ENCODE measurements at places on chromosomes 13 and 19. TPM values are rescaled to one million over a fixed set of nuclear protein-coding genes. Genes with fewer than 3 reads are reported as not detected.
A peak's percentile ranks its signal among the peaks of the same experiment; 100 is the strongest.

The KIR3DL2 gene
- not detected for total RNA-seq

The ZNF57 gene
- total RNA-seq: 7.5 TPM

DNA sequence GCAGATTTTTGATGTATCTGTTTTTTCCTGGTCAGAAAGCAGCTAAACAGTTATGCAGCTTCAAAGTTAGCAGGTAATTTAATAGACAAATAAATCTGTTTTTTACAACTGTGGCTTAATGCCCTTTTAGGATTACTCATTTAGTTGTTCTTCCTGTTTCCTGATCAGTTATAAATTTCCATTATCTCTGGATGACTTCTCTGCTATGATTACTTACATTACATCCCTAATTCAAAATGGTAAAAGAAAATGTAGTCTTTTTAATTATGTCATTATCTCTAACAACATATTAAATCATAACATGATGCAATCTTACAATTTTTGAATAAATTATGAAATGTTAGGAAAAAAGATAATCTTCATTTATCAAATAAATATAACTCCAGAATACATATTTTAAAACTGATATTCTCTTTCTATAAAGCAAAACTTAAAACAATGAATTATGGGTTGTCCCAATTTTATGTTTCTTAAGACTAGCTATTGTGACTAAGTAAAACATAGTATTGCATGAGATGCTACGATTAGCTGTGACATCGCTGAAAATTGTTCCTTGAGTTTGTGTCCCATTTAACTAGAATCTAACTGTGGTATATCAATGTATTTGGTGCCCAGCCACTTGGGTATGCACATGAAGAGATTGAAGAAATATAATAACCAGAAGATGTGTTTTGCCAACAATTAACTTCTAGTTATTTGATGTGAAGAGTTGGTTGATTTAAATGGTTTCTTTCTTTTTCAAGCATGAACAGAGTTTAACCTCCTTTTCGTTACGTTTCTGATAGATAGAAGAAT is 605.3 kb upstream of the SPRY2 start:
- H3K36me3 ChIP-seq: no peaks in the 10 kb centered on the region
- DNase-seq: no peak
- no peak overlapping the region for H3K4me3 ChIP-seq
- no peaks in the 10 kb centered on the region for H3K27me3 ChIP-seq
- no peak overlapping the region for H3K27ac ChIP-seq
- H3K4me1 ChIP-seq: no peaks in the 10 kb centered on the region

- H3K27me3 ChIP-seq: peaks cover 7% of the 10 kb centered on the region
- DNase-seq: no peak
- H3K4me3 ChIP-seq: peak overlapping the region; percentile 84
Observed at GRCh38 chr19:39030854-39031367, 1.4 kb downstream of the FBXO27 start.

GRCh38 chr13:99496184-99497142 is 4.8 kb upstream of the TM9SF2 start:
- peaks cover 9% of the 10 kb centered on the region for H3K36me3 ChIP-seq
- no peak for DNase-seq
- H3K4me3 ChIP-seq: peak overlapping the region; percentile 35
- H3K27ac ChIP-seq: peak overlapping the region; percentile 79

The PNMA8A gene
- total RNA-seq: 21.9 TPM

- no peak for DNase-seq
- H3K36me3 ChIP-seq: peaks cover 24% of the 10 kb centered on the region
- no peaks in the 10 kb centered on the region for H3K4me1 ChIP-seq
- no peak overlapping the region for H3K4me3 ChIP-seq
- H3K27ac ChIP-seq: no peak overlapping the region
Observed at GRCh38 chr19:52981329-52981728, 18.6 kb upstream of the ZNF816 start.

The PLIN5 gene
- 1.2 TPM for total RNA-seq

DNA sequence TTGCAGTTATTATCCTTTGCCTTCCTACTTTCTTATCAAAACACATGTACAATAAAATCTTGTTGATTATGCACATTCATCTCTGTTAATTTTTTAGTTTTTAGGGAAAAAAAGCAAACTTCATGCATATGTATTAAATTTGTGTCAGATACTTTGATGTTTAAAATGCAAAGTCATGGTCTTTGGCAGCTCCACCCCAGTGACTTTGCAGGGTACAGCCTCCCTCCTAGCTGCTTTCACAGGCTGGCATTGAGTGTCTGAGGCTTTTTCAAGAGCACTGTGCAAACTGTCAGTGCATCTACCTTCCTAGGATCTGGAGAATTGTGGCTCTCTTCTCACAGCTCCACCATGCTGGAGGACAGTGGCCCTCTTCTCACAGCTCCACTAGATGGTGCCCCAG is 1988.1 kb upstream of the PCDH20 start:
- no peak overlapping the region for H3K27ac ChIP-seq
- peaks cover 7% of the 10 kb centered on the region for H3K4me1 ChIP-seq
- no peak for DNase-seq

DNA sequence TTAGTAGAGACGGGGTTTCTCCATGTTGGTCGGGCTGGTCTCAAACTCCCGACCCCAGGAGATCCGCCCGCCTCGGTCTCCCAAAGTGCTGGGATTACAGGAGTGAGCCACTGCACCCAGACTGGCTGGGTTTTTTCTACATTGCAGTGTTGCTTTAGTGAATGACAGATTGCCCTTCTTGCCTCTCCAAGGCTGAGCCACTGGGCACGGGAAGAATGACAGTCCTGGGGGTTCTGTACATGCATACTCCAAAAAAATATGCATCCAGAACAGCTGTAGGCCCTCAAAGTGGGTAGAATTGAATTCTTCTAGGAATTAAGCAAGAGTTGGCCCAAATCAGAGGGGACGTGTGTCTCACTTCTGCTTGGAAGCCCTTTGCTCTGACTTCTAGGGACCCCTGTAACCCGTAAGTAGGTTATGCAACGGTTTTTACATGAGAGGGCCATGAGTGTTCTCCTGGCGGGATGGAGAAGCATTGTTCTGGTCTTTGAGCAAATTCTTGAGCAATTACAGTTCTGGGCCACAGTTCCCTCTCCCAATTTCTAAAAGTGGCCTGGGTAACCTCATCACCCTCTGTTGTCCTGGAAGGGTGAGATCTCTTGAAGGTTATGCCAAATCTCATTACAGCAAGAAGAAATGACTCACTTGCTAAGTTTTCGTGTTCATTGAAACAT is 3.6 kb downstream of the ACTN4 start:
- no peak for DNase-seq
- H3K36me3 ChIP-seq: peaks cover 20% of the 10 kb centered on the region
- H3K27me3 ChIP-seq: no peaks in the 10 kb centered on the region
- H3K4me1 ChIP-seq: peaks cover 54% of the 10 kb centered on the region

DNA sequence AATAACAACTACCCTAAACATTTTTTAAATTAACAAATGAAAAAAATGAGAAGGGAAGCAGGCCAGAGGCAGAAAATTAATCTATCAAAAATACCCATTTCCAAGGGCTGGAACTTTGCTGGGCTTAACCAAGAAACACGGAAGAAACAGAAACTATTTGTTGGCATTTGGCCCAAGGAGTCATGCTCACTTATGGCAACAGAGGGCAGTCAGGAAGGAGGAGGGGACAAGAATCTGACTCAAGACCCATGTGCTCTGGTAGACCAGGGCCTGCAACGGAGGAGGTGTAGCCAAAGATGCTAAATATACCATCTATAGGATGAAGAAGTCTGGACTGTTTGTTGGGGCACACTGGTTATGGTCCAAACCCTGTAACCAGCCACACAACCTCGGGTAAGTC is 496.7 kb downstream of the COG6 start:
- peaks cover 13% of the 10 kb centered on the region for H3K4me1 ChIP-seq
- no peak for DNase-seq
- no peaks in the 10 kb centered on the region for H3K36me3 ChIP-seq
- H3K27ac ChIP-seq: no peak overlapping the region
- H3K4me3 ChIP-seq: no peak overlapping the region

DNA sequence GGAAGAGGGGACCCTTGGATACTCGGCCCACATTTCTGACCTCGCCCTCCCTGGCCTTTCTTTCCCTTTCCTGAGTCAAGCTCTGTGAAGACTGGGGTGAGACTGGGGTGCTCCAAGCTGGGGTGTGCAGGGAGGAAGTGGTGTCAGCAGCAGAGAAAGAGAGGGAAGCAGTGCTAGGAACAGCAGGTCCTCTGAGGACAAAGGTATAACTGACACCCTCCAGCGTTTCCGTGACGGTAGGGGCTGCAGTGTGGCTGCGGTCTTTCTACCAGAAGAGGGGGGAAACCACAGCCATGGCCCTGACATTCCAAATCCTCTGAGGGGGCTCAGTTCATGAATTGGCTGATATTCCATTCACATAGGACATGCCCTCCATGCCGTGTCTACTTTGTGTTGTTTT is 1.1 kb downstream of the KIR3DL2 start:
- H3K4me3 ChIP-seq: no peak overlapping the region
- no peaks in the 10 kb centered on the region for H3K27me3 ChIP-seq
- no peaks in the 10 kb centered on the region for H3K4me1 ChIP-seq
- no peak overlapping the region for H3K27ac ChIP-seq
- no peaks in the 10 kb centered on the region for H3K36me3 ChIP-seq
- no peak for DNase-seq

The EEF1AKMT1 gene
- 11.3 TPM for total RNA-seq

DNA sequence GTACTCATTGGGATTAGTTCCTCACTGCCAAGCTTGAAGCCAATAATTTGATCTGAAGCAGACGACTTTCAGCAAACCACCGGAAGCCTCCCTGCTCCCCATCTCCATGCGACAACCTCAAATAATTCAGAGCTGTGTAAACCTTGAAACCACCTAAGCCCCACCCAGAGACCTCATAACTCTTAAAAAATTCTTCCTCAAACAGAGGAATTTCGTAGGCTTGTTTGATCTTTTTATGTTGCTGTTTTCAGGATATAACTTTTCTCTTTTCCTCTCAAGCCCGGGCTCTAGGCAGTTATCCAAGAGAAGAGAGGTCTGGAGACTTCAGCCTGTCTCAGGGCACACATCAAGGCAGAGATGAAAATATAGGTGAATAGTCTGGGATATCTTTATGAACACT is 311.6 kb downstream of the KCNRG start:
- no peak overlapping the region for H3K27ac ChIP-seq
- peaks cover 9% of the 10 kb centered on the region for H3K4me1 ChIP-seq
- H3K36me3 ChIP-seq: no peaks in the 10 kb centered on the region
- DNase-seq: no peak
- H3K27me3 ChIP-seq: no peaks in the 10 kb centered on the region

DNA sequence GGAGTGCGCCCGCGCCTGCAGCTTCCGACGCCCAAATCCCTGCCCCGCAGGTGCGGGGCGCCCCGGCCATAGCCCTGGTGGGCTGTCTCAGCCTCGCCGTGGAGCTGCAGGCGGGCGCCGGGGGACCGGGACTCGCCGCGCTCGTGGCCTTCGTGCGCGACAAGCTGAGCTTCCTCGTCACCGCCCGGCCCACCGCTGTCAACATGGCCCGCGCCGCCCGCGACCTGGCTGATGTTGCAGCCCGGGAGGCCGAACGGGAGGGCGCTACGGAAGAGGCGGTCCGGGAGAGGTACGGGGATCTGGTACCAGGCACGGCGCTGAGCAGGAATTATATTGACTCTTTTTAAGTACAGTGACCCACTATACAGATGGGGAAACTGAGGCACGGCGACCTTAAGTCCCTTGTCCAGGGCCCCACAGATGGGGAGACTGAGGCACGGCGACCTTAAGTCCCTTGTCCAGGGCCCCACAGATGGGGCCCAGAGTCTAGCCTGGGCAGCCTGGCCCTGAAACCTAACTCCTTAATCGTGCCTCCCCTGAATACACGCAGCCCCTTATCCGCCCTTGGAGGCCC is 586 bp downstream of the MRI1 start:
- H3K4me3 ChIP-seq: peak overlapping the region; percentile 93
- H3K4me1 ChIP-seq: peaks cover 6% of the 10 kb centered on the region

GRCh38 chr13:114123448-114123847 is 9.0 kb downstream of the RASA3 start:
- no peaks in the 10 kb centered on the region for H3K36me3 ChIP-seq
- H3K4me1 ChIP-seq: peaks cover 38% of the 10 kb centered on the region
- peaks cover 5% of the 10 kb centered on the region for H3K27me3 ChIP-seq
- no peak overlapping the region for H3K27ac ChIP-seq

The PLPP2 gene
- total RNA-seq: 8.6 TPM

DNA sequence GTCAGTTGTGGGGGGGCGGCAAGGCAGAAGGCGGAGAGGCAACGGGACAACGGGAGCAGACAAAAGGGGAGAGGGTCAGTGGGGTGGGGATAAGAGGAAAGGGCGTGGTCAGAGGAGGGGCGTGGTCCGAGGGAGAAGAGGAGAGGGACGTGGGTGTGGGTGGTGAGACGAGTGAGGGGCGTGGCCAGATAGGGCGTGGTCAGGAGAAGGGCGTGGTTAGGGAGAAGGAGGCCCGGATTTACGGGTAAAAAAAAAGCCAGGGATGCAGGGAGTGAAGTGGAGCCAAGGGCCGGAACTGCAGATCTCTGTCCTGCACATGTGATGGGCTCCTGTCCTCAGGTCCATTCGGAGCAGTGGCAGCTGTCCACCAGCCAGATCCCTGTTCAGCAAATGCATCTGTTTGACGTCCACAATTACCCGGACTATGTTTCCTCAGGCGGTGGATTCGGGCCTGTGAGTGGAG is 21.5 kb downstream of the CPT1C start:
- no peaks in the 10 kb centered on the region for H3K27me3 ChIP-seq
- peaks cover 2% of the 10 kb centered on the region for H3K4me1 ChIP-seq
- H3K27ac ChIP-seq: no peak overlapping the region
- H3K4me3 ChIP-seq: no peak overlapping the region
- H3K36me3 ChIP-seq: peaks cover 9% of the 10 kb centered on the region
- DNase-seq: no peak

The PALM3 gene
- 8.1 TPM for total RNA-seq

DNA sequence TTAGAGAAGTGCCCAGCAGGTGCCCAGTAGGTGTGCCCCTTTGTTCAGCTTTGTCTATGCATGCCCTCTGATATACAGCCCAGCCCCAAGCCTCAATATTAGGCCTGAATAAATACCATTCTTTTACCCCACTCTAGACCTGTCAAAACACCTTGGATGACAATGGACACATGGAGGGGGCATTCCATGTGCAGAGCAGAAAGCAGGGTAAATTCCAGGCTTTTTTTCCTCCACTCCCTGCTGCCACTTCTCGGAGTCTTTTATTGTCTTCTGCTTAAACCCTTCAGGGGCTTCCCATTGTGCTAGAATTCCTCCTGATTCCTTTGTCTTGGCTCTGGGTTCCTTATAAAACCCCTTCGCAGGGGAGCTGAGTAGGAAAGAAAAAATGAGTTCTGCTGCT is 5.8 kb upstream of the FRY start:
- DNase-seq: no peak
- peaks cover 14% of the 10 kb centered on the region for H3K4me1 ChIP-seq
- H3K27ac ChIP-seq: no peak overlapping the region
- no peaks in the 10 kb centered on the region for H3K36me3 ChIP-seq
- peaks cover 3% of the 10 kb centered on the region for H3K27me3 ChIP-seq

GRCh38 chr19:10881403-10882107 is 10.2 kb downstream of the CARM1 start:
- H3K27me3 ChIP-seq: no peaks in the 10 kb centered on the region
- H3K4me3 ChIP-seq: peak overlapping the region; percentile 61
- DNase-seq: no peak
- H3K36me3 ChIP-seq: peaks cover 7% of the 10 kb centered on the region
- peaks cover 44% of the 10 kb centered on the region for H3K4me1 ChIP-seq
- H3K27ac ChIP-seq: peak overlapping the region; percentile 77

All from type B pancreatic cell (in vitro differentiated cells).